Non-pigmented ciliary epithelial cell (primary cell): ENCODE measurements at places on chromosomes 6 and 20.
A peak's percentile ranks its signal among the peaks of the same experiment; 100 is the strongest.

- DNase-seq, result no peak
Observed at GRCh38 chr6:112274774-112275173, 20.4 kb upstream of the LAMA4 start.

DNA sequence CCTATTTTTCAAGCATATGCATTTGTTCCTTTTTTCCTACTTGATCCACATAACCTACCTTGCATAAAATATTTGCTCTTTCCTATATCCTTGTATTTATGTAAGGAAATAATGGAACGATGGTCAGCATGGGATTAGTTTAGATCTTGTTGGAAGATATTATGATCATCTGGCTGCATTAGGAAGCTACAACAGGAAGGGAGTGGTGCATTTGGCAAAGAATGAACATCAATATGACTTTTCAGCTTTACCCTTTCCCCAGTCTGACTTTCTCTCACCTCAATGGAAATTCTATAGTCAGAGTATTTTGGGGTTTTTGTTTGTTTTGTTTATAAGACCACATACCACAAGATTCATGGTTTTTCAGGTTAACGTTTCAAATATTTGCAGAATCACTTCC lies 66.0 kb downstream of the HS3ST5 start:
- no peak for DNase-seq

- no peak for DNase-seq
Observed at GRCh38 chr6:140824595-140824994, 1308.1 kb upstream of the GJE1 start.

- DNase-seq, result no peak
Observed at GRCh38 chr6:131029626-131030297, 33.3 kb downstream of the EPB41L2 start.

DNA sequence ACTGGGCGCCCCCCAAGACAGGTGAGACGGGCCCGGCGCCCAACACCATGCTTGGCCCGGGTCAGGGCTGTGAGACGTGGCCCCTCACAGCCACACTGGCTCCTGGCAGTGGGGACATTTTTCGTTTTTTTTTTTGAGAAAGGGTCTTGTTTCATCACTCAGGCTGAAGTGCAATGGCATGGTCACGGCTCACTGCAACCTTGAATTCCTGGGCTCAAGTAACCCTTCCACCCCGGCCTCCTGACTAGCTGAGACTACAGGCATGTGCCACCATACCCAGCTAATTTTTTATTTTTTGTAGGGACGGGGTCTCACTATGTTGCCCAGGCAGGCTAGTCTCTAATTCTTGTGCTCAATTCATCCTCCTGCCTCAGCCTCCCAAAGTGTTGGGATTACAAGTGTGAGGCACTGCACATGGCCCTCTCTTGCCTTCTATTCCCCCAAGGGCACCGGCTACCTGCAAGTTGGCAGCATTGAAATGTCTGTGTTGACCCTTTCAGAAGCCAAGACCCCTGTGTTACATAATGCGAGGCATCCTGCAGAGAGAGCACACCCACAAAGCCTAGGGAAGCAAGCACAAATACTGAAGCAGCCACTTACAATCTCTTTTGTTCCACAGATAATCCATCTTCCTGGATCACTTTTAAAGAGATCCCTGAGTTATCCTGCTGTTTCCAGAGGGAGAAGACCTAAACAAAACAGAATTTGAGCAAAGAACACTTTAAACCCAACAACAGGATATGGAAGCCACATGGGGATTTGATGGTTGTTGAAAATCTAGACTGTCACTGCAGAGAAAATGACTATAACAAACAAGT lies 57.5 kb upstream of the SLC4A11 start:
- no peak for DNase-seq

- DNase-seq, result no peak
Observed at GRCh38 chr6:5294392-5295211, 33.3 kb downstream of the FARS2 start.

GRCh38 chr6:96626759-96627364 lies 63.9 kb downstream of the FHL5 start:
- DNase-seq, result peak; percentile 14

- no peak for DNase-seq
Observed at GRCh38 chr20:1900321-1900801, 5.2 kb downstream of the SIRPA start.

DNA sequence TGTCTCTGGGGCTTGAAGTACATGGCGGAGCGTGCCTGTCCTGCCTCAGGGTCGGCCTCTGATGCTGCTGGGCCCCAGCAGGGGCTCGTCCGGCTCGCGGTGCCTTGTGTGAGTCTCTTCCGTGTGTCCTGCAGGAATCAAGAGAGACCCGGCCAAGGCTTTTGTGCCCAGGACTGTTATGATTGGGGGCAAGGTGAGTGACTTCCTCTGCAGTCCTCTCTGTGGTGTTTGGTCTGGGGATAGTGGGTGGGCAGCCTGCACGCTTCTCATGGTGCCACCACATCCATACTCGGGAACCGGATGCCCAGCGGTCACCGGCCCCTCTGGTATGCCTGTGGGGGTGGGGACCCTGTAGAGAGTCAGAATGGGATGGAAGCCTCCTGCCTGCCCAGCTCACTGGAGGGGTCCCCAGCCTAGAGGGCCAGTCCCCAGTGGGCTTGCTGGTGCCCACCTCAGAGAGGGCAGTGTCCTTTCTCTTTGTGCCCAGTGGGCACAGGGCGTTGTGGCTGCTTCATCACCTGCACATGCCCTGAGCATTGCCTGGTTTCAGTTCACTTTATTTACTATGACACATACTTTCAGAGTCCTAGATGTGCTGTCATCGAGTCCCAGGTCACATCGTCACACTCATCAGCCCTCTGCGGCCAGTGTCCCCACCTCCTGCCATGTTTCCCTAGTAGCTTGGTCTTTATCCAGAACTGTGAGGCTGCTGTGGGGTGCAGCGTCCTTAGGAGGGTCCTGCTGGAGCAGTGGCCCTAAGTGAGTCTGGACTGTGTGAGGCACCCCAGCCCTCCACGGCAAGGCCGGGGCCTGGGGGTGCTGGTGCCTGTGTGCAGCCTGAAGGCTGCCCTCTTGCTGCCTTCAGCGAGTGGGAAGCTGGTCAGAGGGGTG lies 40.7 kb downstream of the PYGB start:
- DNase-seq, result no peak
